Activated T-helper 1 cell treated with anti-CD3 and anti-CD28 coated beads, Interleukin-2, amount 50 U/mL, for 16 hours (primary cell): ENCODE measurements at places on chromosomes 5 and 9.

DNA sequence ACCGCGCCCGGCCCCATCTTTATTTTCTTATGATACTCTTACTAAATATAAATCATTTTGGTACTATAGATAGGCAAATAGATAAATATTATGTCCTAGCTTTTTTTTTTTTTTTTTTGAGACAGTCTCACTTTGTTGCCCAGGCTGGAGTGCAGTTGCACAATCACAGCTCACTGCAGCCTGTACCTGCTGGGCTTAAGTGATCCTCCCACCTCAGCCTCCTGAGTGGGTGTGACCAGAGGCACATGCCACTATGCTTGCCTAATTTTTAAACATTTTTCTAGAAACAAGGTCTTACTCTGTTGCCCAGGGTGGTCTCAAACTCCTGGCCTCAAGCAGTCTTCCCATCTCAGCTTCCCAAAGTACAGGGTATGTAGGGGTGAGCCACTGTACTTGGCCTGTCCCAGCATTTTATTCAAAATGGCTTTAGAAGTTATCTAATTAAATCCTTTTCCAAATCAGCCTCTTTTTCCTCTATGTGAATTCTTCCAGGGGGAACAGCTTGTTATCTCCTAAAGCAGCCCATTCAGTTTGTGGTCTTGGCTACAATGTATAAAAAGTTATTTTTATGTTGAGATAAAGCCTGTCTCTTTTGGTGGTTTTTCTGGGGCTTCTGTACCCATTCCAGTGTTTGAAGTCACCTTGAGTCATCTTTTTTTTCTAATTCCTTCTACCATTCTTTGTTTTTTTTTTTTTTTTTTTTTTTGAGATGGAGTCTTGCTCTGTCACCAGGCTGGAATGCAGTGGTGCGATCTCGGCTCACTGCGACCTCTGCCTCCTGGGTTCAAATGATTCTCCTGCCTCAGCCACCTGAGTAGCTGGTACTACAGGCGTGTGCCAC is 12.1 kb downstream of the MELK start:
- DNase-seq, result no peak

DNA sequence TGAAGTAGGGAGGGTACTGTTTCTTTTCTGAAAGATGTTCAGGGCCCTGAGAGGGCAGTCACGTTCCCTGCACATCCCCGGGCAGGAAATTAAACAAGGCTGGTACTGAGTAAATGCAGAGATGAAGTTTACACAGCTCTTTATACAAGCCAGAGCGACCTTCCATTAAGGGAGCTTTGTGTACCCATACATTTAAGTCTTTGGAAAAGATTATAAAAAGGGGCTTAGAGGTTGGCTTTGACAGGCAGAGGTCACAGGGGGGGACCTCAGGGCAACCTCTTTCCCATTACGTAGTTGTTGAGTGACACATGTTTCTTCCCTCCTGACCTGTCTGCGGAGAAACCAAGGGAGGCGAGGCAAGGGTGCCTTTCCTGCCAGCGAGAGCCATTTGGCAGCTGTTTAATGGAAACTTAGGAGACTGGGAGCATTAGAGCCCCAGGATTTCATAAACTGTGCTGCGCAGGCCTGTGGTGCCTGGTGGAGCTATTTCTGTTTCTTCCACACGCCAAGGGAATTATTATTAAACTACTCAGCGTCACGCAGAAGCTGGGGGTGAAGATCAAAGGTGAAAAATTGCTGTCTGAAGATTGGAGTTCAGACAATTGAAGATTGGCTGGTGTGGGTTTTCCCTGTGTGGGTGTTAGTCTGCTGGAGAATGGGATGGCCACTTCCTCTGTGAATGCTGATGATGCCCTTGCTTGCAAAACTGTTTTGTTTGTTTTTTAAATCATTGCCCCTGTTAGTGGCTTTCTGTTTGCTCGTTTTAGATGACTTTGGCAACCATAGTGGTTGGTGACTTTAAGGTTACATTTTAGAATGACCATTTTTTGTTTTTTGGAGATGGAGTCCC is 3.2 kb upstream of the SMIM32 start:
- DNase-seq, result no peak

GRCh38 chr9:112396872-112397271 is 17.0 kb downstream of the HSDL2 start:
- no peak for DNase-seq

DNA sequence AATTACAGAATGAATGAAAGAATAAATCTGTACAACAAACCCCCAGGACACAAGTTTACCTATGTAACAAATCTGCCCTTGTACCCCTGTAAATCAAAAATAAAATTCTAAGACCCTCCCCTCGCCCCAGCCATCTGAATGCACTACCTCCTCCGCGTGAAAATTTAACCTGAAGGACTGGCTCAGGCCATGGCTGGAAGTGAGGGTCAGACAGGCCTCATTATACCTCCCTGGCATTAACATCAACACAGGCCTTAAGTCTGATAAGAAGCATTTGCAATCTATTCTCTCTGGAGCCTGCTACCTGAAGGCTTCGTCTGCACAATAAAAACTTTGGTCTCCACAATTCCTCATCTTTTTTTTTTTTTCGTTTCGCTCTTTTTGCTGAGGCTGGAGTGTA is 48.7 kb upstream of the TTC39B start:
- DNase-seq, result no peak

DNA sequence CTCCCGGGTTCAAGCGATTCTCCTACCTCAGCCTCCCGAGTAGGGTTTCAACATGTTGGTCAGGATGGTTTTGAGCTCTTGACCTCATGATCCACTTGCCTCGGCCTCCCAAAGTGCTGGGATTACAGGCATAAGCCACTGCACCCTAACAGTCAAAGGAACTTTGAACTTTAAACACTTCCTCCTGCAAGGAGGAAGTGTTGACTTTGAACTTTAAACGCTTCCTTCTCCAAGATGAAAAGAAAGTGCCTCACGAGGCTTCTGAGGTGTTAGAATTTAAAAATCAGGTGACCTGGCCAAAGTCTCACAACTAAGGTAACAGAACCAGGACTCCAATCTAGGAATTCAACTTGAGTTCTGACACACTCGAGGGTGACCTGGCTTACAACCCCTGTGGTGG is 150.9 kb downstream of the BRINP1 start:
- no peak for DNase-seq

- DNase-seq, result no peak
Measured at GRCh38 chr5:62742207-62742606, 163.6 kb downstream of the LRRC70 start.

DNA sequence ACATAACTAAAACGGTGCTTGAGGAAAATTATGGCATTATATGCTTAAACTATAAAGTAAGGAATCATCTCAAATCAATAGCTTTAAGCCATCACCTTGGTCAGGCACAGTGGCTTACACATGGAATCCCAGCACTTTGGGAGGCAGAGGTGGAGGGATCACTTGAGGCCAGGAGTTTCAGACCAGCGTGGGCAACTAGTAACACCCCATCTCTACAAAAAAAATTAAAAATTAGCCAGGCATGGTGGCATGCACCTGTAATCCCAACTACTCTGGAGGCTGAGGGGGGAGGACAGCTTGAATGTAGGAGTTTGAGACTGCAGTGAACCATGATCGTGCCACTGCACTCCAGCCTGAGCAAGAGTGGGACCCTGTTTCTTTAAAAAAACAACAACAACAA is 22.6 kb downstream of the ACTL7A start:
- no peak for DNase-seq

DNA sequence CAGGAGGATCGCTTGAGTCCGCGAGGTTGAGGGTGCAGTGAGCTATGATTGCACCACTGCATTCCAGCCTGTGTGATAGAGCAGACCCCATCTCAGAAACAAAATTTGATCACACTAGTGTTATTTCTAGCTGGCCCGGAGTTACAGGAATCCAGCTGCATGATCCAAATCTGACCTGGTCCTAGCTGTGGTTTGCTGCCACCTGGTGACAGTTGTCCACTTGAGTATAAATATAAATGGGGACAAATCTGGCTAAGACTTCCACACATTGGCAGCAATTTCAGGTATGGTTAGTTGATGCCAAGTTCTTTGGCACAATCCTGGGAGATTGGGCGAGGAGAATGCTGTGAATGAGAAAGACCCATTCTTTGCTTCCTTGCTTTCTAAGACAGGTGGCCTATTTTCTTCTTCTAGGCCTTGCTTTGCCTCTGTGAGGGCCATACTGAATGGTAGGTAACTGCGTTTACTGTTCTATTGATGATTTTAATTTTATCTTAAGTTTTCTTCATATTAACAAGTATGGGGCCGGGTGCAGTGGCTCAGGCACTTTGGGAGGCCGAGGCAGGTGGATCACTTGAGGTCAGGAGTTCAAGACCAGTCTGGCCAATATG is 35.4 kb downstream of the UBE2R2 start:
- peak; percentile 18 for DNase-seq
